ENCODE measurements at places on chromosomes 5 and 9.

DNA sequence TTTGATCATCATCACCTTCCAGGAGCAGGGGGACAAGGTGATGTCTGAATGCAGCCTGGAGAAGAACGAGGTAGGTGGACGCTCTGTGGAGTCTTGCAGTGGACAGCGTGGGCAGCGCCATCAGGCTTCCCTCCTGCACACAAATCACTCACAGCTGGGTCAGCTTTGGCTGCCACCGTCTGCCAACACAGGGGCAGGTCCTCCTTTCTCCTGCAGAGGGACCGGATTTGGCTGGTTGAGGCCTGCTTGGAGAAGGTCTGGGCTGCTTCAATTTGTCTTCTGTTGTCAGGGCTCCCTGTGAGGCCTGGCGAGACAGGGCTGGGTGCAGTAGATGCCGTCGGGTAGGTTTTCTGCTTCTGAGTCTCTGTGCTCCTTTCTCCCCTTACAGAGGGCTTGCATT, 180.6 kb downstream of the CACNA1B start:
- no peak for DNase-seq

DNA sequence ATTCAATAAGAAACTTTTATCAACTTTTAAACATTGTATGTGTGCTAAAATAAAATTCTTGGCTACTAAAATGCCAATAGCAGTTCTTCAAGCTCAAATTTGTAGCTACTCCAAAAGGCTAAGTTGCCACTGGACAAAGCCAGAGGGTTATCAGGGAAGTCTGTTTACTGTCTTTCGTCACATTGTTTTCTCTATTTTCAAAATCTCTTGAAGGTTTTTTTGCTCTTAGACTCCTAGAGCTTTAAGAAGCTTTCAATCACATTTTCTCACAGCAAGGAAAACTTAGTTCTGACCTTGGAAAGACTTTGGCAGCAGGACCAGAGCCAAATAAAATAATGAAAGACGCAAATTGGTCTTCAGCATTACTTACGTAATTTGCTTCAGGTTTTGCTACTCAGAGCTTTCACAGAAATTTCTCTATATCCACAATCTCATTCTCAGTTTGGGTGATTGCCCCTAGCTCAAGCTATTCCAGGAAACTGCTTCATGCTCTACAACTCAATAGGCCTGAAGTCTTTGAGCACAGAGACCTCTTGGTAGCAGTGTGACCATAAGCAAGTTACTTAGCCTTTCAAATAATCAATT, 257.7 kb downstream of the GABRG2 start:
- DNase-seq = no peak

DNA sequence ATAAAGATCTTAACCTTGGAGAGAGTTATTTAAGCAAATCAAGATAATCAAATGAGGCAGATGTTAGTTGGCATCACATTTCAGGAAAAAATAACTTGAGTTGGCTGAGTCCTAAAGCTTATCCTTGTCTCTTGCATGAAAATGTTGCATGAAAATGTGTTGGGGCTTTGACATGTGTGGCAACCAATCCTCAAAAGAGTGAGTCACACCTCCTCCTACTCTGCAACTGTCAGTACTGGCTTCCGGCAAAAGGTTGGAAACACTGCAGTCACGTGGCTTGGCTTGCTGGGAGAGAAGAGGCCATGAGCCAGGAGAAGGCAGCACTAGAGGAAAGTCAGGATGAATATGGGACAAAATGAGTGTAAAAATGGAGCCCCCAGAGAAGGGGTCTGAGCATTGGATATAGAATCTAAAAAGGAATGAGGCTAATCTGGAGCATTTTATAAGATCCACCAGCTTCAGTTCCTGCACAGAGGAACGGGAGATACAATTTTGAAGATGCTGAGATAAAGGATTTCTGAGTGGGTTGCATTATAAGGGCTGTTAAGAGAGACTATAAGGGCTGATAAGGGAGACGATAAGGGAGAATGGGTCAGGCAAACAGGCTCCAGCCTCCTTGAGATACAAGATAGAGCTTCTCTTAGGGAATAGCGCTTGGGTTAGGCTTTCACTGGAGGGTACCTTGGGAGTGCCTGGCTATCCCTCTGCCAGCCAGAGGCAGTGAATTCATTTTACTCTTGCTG, 43.1 kb downstream of the SPATA31D1 start:
- DNase-seq = no peak

DNA sequence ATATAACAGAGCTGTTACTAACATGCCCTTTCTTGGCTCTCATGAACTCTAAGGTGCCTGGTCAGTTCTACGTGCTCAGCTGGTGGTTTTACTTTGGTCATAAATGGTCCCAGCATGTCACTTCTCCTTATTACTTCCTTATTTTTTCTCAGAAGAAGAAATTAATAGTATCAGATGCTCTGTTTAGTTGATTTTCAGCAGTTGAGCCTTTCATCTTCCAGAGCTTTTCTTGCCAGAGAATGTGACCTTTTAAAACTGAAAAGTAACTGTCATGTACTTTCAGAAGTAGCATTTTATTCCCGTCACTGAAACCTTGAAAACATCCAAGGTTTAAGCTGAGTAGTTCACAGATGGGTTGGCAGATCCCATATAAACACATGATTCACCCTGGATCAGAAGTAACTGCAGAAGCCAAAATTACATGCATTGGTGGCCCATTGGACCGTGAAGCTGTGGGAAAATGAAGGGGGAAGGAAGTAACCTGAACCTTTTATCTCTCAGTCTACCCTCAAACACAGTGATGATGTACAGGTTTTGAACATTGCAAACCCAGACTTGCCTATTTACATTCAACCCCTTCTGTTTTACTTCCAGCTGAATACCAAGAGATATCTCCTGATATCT, 50.5 kb downstream of the HACD4 start:
- DNase-seq = no peak

DNA sequence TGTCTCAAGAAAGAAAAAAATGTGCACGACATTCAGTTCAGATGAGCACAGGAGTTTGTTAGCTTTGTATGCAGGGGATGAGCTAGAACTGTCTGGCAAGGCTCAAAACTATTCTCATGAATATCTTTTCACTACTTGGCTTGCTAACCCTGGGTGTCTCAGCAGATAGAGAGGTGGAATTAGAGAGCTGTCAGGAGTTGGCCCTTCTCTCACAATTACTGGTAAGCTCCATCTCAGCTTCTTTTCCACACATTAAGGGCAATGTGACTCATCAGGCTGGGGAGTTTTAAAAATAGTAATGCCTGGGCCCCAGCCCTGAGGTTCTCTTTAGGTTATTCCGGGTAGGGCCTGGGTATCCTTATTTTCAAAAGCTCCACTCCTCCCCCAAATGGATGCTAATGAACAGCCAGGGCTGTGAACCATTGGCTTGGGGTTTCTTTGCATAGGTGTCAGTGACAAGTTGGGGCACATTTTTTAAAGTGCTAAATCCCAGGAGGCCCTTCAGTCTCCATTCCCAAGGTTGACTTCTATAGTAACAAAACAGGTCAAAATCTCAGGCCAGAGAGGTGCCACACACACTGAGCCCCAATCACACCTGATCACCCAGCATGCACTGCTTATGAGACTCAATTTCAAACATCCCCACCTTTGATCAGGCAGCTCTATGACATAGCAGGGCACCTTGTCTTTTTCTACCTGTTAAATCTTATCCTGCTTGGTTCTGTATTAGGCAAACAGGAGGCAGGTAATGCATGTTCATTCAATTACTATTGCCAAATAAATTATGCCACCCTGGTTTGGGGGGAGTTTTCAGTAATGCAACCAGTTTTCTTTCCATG, 239.7 kb upstream of the DAP start:
- no peak for DNase-seq

GRCh38 chr9:121048618-121049017, 1.5 kb downstream of the C5 start:
- DNase-seq = no peak

- no peak for DNase-seq
Measured at GRCh38 chr5:36743891-36744772, 132.4 kb upstream of the NIPBL start.

DNA sequence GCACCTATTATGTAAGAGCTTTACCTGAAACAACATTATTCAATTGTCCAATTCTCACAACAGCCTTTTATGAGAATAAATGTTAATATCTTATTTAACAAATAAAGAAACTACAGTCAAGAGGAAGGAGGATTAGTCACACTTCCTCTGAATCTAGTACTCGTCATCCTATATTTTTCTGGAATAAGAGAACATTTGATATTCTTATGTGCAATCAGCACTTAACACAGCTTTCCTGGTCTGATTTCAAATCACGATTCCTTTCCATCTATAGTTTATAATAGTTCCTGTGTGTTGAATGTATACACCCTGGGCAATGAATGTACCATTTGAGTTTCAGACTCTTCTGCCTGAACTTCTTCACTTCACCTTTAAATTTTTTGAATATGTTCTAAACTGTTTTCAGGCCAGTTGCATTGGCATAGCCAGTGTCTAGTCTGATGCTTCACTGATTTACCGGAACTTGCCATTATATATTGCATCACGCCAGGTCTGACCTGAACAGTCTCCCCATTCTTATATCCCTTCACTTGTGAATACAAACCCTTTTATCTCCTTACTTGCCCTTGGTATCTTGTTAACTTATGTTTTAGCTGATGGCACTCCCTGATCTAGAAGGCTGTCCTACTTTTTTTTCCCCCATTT, 698.3 kb downstream of the MAT2B start:
- DNase-seq = no peak

- no peak for DNase-seq
Measured at GRCh38 chr9:135101926-135102325, 14.5 kb downstream of the OLFM1 start.

GRCh38 chr5:131976414-131977211, 31.1 kb upstream of the MEIKIN start:
- DNase-seq = no peak

DNA sequence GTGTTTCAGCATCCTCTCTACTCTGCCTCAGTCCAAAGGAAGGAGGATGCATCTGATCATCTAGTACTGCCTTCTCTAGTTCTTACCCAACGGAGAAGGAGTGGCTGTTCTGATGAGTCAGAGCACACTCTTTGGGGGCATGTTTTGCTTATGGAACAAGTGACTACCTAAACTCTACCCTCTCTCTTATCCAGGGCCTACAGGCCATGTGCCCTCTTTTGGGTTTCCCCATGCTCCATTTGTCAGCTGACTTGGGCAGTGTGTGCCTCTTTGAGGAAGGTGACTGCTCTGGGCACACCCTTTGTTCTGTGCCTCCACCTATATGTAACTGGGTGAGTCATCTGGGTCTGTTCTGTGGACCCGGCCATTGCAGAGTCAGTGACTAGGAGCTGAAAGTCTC, 89.6 kb upstream of the BNC2 start:
- DNase-seq = no peak

DNA sequence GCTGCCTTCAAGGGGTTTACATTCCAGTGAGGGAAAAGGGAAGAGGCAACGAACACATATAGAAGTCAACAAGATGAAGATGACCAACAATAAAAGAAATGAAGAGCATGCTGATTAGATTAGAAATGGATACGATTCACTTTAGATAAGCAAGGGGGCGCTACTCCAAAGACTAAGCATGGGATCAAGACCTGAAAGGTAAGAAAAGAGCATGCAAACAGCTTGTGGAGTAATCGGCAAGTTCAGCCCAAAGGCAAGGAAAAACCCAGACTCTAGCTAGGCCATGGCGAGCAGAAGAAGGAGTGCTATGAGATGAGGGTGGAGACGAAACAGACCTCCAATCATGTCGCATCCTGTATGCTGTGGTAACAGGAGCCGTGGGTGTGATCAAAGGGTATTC, 124.4 kb downstream of the FANCC start:
- no peak for DNase-seq

DNA sequence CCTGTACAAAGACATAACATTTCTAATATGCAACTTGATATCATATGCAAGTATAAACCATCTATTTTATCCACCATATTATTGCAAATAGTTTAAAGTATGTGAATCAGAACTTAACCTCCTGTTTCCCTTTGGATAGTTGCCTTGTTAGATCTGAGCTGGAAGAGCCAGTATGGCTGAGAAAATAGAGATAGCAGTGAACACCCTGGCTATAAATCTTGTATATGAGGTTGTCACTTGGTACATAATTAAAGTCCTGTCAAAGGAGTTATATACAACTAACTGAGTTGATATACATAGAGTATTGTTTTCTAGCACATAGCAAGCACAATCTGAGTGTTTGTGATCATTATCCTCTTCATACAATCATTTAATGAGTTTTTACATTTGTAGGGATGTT, 272.3 kb downstream of the NTRK2 start:
- no peak for DNase-seq

DNA sequence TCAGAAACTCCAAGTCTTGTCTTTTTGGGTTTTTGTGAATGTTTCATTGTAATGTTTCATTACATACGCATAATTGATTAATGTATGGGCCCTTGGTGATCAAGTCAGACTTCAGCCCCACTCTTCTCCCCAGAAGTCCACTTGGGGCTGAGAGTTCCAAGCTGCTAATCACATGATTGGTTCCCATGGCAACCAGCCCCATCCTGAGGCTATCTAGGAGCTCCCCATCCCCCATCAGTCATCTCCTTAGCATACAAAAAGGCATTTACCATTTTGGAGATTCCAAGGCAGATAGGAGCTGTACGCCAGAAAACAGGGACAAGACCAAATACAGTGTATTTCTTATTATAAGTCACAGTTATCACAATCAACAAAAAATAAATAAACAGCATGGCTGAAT, 22.9 kb upstream of the SYK start:
- DNase-seq = no peak

- DNase-seq = no peak
Measured at GRCh38 chr5:68730220-68730978, 363.4 kb upstream of the SLC30A5 start.

DNA sequence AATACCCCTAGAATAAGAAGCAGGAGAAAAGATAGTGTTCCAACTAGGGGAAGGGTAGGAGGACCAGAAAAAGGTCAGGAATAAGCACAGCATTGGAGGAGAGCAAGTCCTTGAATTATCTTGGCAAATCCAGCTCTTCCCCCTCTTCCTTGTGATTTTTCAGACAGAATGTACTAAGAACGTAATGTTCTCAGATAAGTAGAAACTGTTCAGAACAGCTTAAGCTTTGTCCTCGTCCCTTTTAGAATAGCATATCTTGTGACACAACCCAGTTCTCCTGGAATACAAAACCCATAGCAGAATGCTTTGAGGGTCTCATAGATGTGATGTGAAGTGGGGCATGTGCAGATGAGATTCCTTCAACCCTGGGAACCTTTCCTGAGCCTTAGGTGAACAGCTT, 97.4 kb downstream of the EMB start:
- no peak for DNase-seq

GRCh38 chr9:135295551-135296300, 183.9 kb upstream of the PPP1R26 start:
- DNase-seq = no peak

Data from stimulated activated CD8-positive, alpha-beta memory T cell treated with anti-CD3 and anti-CD28 coated beads, Interleukin-7, amount 100 ng/mL, for 1 hour (primary cell).